ENCODE measurements at places on chromosomes 4 and X. TPM values are rescaled to one million over a fixed set of nuclear protein-coding genes. Genes with fewer than 3 reads are reported as not detected.

DNA sequence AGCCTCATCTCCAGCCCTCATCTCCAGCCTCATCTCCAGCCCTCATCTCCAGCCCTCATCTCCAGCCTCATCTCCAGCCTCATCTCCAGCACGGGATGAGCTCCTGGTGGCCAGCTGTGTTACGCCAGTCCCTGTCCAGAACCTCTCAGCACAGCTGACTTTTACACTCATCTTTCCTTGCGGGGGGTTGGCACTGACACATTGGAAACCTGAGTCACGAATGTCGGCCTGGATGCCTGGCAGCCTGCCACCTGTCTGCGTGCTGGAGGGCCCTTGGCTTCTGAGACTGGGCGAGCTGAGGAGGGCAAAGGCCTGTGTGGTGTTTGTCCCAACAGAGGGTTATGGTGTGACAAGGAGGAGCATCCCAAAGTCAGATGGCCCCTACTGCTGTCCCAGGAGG lies 66.1 kb upstream of the HGFAC start:
- H3K27ac ChIP-seq = no peak overlapping the region
- no peaks in the 10 kb centered on the region for H3K27me3 ChIP-seq
- DNase-seq = peak; percentile 74

DNA sequence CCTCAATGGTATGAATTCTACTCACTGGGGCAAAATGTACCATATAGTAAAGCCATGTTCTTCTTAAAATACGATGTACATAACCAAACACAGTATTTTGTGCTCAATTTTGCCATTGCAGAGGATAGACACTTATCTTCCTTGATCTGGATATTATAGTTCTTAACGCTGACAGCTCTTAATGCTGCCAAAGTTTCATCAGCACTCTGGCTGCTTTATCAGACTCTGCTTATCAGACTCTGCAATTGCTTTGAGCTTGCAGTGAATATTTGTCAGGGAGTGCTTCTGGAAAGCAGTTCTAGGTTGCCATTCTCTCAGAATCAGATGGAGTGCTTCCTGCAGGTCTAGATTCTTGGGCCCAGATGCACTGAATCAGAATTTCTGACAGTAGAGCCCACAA lies 863.1 kb downstream of the CCSER1 start:
- no peak overlapping the region for H3K4me3 ChIP-seq
- no peak overlapping the region for H3K27ac ChIP-seq
- no peak for DNase-seq
- no peaks in the 10 kb centered on the region for H3K4me1 ChIP-seq
- no peaks in the 10 kb centered on the region for H3K36me3 ChIP-seq
- H3K27me3 ChIP-seq = no peaks in the 10 kb centered on the region

GRCh38 chr4:158841540-158841939 lies 72.7 kb downstream of the FNIP2 start:
- no peak overlapping the region for H3K4me3 ChIP-seq
- no peaks in the 10 kb centered on the region for H3K27me3 ChIP-seq
- no peak for DNase-seq
- H3K36me3 ChIP-seq = no peaks in the 10 kb centered on the region

DNA sequence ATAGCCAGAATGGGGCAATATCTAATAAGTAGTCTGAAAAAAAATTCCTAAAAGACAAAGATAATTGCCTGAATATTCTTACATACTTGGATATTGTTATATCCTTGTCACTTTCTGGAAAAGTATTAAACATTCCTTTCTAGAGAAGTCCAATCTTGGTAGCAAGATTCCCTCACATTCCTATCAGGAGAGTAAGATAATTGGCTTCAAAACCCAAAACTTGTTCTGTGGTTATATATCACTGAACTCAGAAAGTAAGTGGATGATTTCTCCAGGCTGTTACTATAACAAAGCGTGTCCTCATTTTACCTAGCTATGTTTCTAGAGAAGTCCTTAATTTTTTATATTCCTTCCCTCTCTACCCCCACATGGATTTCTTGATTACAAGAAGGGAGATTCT lies 46.0 kb upstream of the TEX13A start:
- no peaks in the 10 kb centered on the region for H3K36me3 ChIP-seq
- no peak overlapping the region for H3K27ac ChIP-seq
- H3K4me3 ChIP-seq = no peak overlapping the region
- H3K4me1 ChIP-seq = no peaks in the 10 kb centered on the region
- DNase-seq = no peak
- H3K27me3 ChIP-seq = no peaks in the 10 kb centered on the region

GRCh38 chrX:30241724-30242415 lies at the start of gene MAGEB4:
TSS of gene MAGEB4 (plus strand) at chrX:30242000. CDS start at chrX:30242136, 136 bp downstream.
- no peak within 1 kb of the TSS for H3K4me3 ChIP-seq
- H3K36me3 ChIP-seq = no peaks in the 10 kb centered on the region
- peaks cover 10% of the 10 kb centered on the region for H3K27me3 ChIP-seq
- no peak for DNase-seq

DNA sequence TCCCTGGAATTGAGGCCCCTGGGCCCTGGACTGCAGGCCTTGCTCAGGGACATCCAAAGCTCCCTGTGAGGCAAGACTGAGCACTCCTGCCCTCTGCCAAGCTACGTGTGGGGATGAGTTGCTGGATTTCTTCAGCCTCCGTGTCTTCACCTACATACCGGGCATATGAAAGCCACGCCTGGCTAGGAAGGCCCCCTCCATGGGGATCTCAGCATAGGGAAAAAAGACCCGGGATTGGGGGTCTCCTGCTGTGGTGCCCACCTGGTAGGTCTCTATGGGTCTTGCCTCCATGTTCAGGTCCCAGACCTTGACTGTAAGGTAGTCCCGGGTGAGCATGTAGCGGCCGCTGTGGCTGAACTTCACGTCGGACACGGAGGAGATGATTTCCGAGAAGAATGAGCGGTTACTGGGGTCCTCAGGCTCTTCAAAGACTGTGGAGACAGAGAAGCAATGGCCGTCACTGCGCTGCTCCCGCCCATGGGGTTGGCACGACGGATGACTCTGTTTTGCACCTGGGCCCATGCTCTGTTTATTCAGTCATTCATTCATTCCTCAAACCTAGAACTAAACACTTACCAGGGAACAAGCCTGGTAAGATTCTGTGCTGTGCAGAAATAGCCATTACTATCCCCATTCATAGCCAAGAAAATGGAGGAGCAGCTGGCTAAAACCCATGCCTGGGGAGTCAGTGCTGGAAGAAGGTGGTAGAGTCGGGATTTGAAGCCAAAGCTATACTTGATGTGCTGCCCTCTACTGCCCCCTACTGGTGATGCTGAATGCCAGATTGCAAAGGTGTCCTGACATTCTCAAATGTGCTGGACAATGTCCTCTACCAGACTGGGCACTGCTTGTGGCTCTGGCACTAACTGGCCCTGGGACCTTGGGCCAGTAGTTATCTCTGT lies 63.9 kb downstream of the WFS1 start:
- H3K4me3 ChIP-seq = no peak overlapping the region
- H3K27me3 ChIP-seq = no peaks in the 10 kb centered on the region
- peak; percentile 28 for DNase-seq
- H3K36me3 ChIP-seq = no peaks in the 10 kb centered on the region

- DNase-seq = no peak
- H3K27ac ChIP-seq = no peak overlapping the region
- peaks cover 20% of the 10 kb centered on the region for H3K4me1 ChIP-seq
- peaks cover 4% of the 10 kb centered on the region for H3K36me3 ChIP-seq
- H3K4me3 ChIP-seq = no peak overlapping the region
- no peaks in the 10 kb centered on the region for H3K27me3 ChIP-seq
Observed at GRCh38 chr4:168411318-168412150, 68.8 kb downstream of the DDX60L start.

- no peak overlapping the region for H3K4me3 ChIP-seq
- H3K27ac ChIP-seq = peak overlapping the region; percentile 93
- H3K27me3 ChIP-seq = no peaks in the 10 kb centered on the region
- H3K36me3 ChIP-seq = peaks cover 3% of the 10 kb centered on the region
Observed at GRCh38 chrX:16603822-16604221, 46.1 kb upstream of the S100G start.

GRCh38 chr4:155962767-155963166 lies 9.1 kb upstream of the CTSO start:
- peaks cover 21% of the 10 kb centered on the region for H3K4me1 ChIP-seq
- peak overlapping the region; percentile 87 for H3K27ac ChIP-seq

- H3K27me3 ChIP-seq = no peaks in the 10 kb centered on the region
- H3K4me3 ChIP-seq = no peak overlapping the region
- H3K4me1 ChIP-seq = no peaks in the 10 kb centered on the region
- no peaks in the 10 kb centered on the region for H3K36me3 ChIP-seq
- H3K27ac ChIP-seq = no peak overlapping the region
Observed at GRCh38 chrX:63747331-63747730, 37.7 kb downstream of the ARHGEF9 start.

GRCh38 chr4:103012551-103012950 lies 7.0 kb downstream of the SLC9B1 start:
- peaks cover 20% of the 10 kb centered on the region for H3K4me1 ChIP-seq
- no peak overlapping the region for H3K4me3 ChIP-seq
- H3K36me3 ChIP-seq = no peaks in the 10 kb centered on the region
- H3K27me3 ChIP-seq = no peaks in the 10 kb centered on the region
- DNase-seq = no peak

GRCh38 chr4:75924309-75924827 lies 16.4 kb downstream of the NAAA start:
- no peaks in the 10 kb centered on the region for H3K27me3 ChIP-seq
- H3K4me1 ChIP-seq = no peaks in the 10 kb centered on the region
- H3K27ac ChIP-seq = no peak overlapping the region
- no peak for DNase-seq
- no peaks in the 10 kb centered on the region for H3K36me3 ChIP-seq
- H3K4me3 ChIP-seq = no peak overlapping the region

- H3K4me3 ChIP-seq = no peak overlapping the region
- DNase-seq = no peak
- no peaks in the 10 kb centered on the region for H3K27me3 ChIP-seq
- H3K4me1 ChIP-seq = no peaks in the 10 kb centered on the region
- H3K27ac ChIP-seq = no peak overlapping the region
- H3K36me3 ChIP-seq = no peaks in the 10 kb centered on the region
Observed at GRCh38 chrX:50635817-50636365, 165.3 kb upstream of the DGKK start.

SMIM10L2A gene
- 0.73 TPM for total RNA-seq

ARHGAP36 gene
- total RNA-seq = not detected

PITX2 gene
- total RNA-seq = 1.7 TPM

TMEM187 gene
- 12.4 TPM for total RNA-seq

FMR1 gene
- 24.4 TPM for total RNA-seq
